ENCODE measurements at places on chromosomes 16 and 17.

- no peak for DNase-seq
Measured at GRCh38 chr16:72989579-72990551, 58.1 kb downstream of the ZFHX3 start.

GRCh38 chr17:5883775-5884665 lies 186.2 kb upstream of the WSCD1 start:
- no peak for DNase-seq

DNA sequence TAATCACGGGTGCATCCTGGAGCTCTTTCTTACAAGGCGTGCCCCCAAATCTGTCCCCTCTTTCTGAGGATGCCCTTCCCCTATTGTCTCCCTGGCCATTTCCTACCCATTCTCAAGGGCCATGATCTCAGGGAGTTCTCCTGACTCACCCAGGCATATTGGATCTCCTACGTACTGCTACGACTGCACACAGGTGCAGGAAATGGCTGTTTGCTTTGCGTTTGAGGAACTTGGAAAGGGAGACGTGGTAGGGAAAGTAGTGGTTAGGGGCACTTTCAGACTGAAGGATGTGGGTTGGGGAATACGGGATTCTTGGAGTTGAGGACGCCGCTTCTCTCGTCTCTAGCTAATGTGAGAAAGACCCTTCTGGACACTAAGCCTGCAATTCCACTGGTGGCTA lies 18.7 kb upstream of the MEOX1 start:
- DNase-seq = no peak

DNA sequence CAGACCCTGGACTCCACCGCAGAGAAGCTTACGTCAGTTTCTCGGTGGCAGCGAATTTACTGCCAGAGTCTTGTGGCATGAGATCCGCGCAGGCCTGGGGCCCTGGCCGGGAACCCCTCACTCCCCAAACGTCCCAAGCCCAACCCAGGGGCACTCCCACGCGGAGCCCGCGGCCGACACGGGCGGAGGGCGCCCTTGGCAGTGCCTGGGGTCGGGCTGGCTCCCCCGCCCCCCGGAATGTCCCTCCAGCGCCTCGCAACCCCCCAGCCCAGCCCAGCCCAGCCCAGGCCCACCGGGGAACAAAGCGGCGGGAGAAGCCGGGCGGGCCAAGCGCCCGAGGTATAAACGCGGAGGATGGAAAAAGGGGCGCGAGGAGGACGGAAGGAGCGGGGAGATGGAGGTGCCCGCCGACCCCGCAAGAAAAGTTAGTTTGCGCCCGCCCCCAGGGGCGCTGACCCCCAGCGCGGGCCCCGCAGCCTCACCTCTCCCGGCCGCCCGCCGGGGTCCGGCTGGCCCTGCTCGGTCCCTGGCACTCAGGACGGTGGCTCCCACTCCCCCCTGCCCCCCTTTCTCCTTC lies 330 bp downstream of the CASKIN2 start:
- DNase-seq = peak; percentile 71

- DNase-seq = no peak
Measured at GRCh38 chr16:50535506-50536257, 12.5 kb upstream of the NKD1 start.

DNA sequence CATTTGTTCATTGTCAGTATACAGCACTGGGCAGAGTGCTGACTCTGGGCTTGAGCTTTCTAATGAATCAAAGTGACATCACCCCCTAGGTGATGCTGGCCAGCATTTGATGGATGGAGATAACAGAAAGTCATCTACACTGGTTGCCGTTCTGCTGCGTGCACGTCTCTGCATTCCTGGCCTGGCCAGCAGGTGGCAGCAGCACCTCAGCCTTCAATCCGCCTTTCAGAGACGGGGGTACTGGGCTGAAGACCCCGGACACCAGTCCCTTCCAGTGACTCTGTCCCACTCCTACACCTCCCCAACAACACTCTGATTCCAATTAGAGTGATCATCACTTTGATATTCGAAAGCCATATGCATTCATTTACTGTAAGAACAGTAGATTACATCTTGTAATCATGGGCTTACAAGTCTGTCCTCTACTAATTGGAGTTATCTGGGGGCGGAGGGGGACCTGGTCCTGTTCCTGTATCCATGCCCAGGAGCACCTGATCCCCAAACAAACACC lies 6.0 kb downstream of the CPSF4L start:
- peak; percentile 85 for DNase-seq

- DNase-seq = peak; percentile 56
Measured at GRCh38 chr17:2366747-2367494, 29.6 kb downstream of the SGSM2 start.

Measured in nephron progenitor cell (in vitro differentiated cells).